T-helper 17 cell (primary cell): ENCODE measurements at places on chromosomes 13 and 19.

DNA sequence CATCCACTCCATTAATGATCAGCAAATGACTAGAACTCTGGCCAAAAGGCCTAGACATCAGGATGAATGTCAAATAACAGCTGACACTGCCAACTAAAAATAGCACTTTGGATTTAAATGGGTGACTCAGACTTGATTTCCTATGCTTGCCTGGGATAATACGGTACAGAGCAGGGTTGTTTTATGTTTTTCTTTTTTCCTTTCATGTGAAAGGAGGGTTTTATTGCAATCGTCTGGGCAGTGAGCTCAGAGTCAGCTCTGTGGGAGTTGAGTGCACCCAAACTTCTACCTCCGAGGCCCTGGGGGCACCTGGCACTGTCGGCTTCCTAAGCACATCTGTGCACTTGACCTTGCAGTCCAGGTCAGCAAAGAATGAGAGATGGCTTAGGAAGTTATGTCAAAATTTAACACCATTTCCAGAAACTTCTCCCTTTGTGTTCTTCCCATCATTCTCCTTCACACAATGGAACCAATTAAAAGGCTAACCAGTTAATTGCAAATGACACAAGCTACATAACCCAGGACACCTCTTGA, 134.1 kb downstream of the LACC1 start:
- DNase-seq = no peak

GRCh38 chr13:21823949-21824348, 153.1 kb downstream of the FGF9 start:
- DNase-seq = no peak

DNA sequence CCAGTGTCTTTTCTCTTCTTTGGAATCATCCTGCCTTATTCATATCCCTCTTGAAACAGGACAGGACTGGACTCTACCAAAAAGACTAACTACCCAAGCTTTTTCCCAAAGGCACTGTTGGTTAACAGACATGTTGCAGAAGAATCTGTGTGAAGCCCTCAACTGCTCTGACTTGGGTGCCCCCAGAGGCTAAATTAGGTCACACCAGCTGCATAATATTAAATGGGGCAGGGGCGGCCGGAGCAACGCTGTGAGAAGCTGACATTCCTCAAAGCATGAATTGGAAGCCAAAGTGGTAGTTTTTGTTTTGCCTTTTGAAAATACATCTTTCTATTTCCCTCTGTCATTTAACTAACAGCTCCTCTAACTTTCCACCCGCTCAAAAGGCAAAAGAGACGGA, 185.9 kb downstream of the LHFPL6 start:
- DNase-seq = no peak

DNA sequence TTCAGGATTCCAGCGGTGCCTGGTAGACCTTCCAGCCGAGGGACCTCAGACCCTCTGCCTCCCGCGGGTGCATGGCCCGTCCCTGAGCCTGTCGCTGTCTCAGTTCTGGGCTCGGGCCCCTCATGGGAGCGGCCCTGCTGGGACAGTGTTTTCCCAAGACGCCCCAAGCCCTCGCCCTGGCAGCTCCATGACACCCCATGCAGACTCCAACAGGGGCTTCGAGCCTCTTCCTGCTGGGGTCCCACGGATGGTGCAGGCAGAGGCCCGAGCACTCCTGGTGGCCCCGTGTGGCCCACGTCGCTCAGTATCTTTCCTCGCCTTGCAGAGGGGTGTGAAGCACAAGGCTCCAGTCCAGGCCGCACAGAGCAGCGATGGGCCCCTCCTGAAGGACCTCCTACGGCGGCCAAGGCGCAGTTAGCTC, 88.8 kb upstream of the MCF2L start:
- no peak for DNase-seq
